ENCODE measurements at places on chromosomes 4 and X.

GRCh38 chr4:153205757-153206156 is 1.5 kb downstream of the TRIM2 start:
- peak; percentile 90 for DNase-seq

DNA sequence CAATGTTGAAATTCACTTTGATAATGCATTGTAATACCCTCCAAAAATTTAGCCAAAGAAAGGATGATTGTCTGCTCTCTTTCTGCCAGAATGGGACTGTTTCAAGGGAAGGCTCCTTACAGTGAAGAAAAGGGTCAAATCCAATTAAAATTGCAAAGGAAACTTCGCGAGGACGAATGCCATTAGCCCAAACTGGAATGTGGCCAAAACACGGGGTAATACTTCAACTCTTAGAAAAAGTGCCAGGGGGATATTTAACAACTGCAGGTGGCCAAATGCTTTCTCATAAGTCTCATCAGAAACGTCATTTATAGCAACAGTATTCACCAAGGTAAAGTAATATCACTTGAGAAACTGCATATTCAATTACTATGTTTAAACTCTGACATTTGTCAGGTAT is 29.0 kb downstream of the NKX3-2 start:
- no peak for DNase-seq

- no peak for DNase-seq
These were observed 51.9 kb upstream of the XIAP start for GRCh38 chrX:123807835-123808416.

DNA sequence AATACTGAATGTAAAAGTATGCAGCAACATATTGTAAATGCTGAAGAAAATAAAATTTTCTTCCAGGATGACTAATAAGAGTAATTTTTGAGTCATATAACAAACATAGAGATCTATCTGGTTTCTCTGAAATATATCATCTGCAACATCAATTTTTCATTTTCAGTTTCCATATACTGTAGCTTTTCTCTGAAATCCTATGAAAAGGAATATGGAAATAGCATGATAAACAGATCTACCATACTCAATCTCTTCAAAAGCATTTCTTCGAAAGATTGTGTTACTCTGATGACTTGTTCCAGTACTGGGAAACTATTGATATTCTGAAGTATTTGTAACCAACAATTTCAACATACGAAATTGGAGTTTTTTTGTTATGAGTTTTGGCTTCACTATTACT is 1156.7 kb downstream of the FAM133A start:
- DNase-seq, result no peak

- no peak for DNase-seq
These were observed 44.2 kb upstream of the RHOH start for GRCh38 chr4:40152637-40153036.

DNA sequence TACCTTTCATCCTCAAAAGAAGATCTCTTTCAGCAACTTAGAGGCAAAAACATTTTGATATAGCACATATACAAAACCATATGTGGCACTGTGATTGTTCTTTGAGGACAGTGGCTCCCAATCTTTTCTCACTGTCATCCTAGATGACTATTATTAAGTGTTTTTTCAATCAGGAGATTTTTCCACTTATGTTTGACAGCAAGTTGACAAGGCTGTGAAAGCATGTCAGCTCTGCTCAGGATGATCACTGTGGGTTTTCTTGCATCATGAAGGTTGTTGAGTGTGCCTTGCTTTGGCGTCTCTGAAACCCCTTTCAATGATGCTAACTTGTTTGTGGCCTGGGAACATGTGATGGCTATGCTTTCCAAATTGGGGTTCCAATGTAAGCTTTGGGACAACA is 20.2 kb upstream of the NSUN7 start:
- no peak for DNase-seq
